ENCODE measurements at places on chromosomes 3 and 15.
A peak's percentile ranks its signal among the peaks of the same experiment; 100 is the strongest.

- peak; percentile 38 for DNase-seq
Observed at GRCh38 chr3:195081242-195081963, 189.6 kb downstream of the XXYLT1 start.

DNA sequence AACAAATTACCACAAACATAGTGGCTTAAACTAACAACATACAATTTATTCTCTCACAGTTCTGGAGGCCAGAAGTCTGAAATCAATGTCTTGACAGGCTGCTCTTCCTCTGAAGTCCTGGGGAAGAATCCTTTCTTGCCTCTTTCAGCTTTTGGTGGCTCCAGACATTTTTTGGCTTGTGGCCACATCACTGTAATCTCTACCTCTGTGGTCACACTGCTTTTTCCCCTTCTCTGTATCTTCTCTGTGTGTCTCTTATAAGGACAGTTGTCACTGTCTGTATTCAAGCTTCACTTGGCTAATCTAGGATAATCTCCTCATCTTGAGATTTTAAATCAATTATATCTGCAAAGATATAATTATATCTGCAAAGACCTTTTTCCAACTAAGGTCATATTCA is 80.3 kb upstream of the ABHD2 start:
- no peak for DNase-seq

DNA sequence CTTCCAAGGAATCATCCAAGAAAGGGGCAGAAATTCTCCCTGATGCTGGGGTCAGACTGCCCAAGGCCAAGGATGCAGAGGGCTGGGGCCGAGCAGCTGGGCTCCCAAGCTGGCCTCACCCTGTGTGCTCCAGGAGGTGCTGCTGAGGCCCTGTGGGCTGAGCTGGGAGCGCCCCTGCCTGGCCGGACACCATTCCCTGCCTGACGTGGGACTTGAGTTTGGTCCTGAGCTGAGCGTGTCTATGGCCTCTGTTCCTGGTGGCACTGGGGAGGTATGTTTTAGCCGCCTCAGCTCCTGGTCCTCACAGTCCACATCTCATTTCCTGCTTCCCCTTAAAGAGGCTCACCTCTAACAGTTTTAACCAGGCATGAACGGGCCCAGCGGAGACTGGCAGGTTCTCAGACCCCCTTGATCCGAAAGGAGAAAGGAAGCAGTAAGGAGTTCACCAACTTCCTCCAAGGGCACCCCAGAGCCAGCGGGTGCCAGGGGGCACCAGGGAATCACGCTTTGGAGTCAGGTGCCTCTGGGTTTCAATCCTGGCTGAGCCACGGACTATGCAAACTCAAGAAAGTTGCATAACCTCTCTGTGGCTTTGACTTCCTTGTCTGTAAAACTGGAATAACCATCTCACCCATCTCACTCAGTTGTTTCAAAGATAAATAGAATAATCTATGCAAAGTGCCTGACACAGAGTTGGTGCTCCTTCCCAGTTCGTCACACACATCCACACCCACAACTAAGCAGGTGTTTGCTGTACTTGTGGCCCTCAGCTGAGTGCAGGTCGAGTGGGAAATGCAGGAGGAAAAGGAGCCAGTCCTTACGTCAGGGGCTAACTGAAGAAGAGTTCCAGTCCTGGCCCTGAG is 48.6 kb downstream of the SLC12A8 start:
- DNase-seq, result peak; percentile 56

GRCh38 chr15:70238917-70239316 is 141.2 kb upstream of the TLE3 start:
- DNase-seq, result no peak

DNA sequence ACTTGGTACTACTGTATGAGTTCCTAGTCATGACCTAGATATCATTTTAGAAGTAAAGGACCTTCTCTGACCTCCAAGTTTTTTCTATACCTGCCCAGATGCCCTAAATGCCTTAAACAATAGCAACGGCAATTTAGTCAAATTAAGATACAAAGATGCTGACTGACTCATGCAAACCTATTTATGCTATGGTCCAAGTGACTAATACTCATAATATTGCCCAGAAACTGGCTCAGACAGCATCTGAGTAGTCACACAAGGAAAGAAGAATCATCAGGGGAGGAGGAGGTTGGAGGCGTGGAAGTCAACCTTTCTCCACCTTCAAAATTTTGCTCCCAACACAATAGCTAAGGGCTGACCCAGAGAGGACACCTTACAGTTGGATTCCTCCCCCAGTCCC is 6.8 kb downstream of the FYCO1 start:
- DNase-seq, result no peak

- no peak for DNase-seq
Observed at GRCh38 chr3:111165411-111165810, 93.8 kb downstream of the NECTIN3 start.

- no peak for DNase-seq
Observed at GRCh38 chr3:72768936-72769335, 79.3 kb downstream of the SHQ1 start.

DNA sequence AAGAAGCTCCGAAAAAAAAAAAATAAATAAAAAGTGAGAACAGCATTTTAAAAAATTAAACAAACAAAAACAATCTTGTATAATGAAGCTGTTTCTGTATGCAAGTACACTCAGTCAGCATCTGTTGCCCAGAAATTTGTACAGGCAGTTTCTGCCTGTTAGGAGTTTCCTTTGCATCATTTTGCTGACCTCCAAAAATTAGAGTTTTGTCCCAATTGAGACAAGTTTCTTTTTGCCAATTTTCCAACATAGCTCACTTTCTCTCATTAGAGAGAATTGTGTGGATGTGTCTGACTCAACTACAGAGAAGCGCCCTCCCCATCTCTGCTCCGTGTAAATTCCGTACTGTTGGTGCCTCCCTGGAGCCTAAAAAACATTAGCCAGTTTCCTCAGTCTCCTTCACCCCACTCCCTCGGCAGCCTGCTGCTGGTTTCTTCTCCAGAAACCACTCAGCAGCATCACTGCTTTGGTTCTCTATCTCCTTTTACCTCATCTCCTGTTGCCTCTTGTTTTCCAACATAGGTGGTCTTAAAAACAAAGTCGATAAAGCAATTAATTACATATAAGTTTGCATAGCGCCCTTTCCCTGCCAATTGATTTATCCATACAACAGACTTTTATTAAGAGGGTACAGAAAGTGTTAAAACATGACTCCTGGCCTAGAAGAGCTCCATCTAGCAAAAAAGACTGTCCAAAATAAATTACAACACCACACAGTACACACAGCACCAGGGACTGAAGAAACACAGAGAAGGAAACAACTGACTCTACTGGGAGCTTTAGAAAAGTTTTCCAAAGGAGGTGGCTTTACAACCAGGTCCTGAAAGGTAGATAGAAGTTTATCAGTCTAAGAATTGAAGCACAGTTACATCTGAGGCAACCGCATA is 286.7 kb downstream of the SHOX2 start:
- DNase-seq, result no peak

GRCh38 chr3:80408030-80408721 is 640.4 kb upstream of the ROBO1 start:
- DNase-seq, result no peak

DNA sequence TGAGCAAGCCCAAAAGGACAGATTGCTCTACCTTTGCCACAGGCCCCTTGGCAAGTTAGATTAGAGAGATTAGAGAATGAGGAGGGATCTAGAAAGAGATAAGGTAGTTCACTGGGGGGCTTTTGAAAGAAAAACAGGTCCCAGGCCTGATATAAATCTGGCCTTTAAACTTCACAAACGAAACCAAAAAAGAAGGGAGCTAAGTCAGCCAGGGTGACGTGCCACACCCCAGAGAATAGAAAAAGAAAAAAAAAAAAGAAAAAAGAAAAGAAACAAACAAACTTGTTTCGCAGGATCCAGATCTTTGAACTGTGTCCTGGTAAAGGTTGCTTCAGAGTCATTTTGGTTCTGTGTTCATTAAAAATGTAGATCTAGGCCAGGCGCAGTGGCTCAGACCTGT is 3.6 kb downstream of the KAT2B start:
- no peak for DNase-seq

- no peak for DNase-seq
Observed at GRCh38 chr3:84108442-84108971, 850.3 kb upstream of the CADM2 start.

GRCh38 chr3:194481525-194482195 is 5.1 kb downstream of the ATP13A3 start:
- DNase-seq, result no peak
